A549 treated with CORT108297 at 1 μM for 4 hours (cell line): ENCODE measurements at places on chromosomes 13 and 19. TPM values are rescaled to one million over a fixed set of nuclear protein-coding genes. Genes with fewer than 3 reads are reported as not detected.

ZNF723 gene
- total RNA-seq, result not detected in 5 replicates

CAPN12 gene
- total RNA-seq, result 5.0 to 6.7 TPM (median 6.2 TPM) in 5 replicates

UPK1A gene
- total RNA-seq, result 0.51 to 1.1 TPM (median 0.91 TPM) in 5 replicates

ACTMAP gene
- 15.0 to 18.8 TPM (median 18.3 TPM) in 5 replicates for total RNA-seq

AMER2 gene
- not detected in 5 replicates for total RNA-seq

LGALS7B gene
- total RNA-seq, result 0.39 to 0.48 TPM in 2 of 5 replicates, not detected in the others

LILRB2 gene
- 0.05 to 0.13 TPM (median 0.09 TPM) in 3 of 5 replicates, not detected in the others for total RNA-seq

CGB8 gene
- total RNA-seq, result 2.9 to 5.0 TPM (median 4.8 TPM) in 5 replicates

TMEM145 gene
- total RNA-seq, result 2.1 to 4.1 TPM (median 2.8 TPM) in 5 replicates

SIGLEC12 gene
- total RNA-seq, result not detected in 5 replicates

FCHO1 gene
- total RNA-seq, result 19.2 to 21.5 TPM (median 20.2 TPM) in 5 replicates

ZNF83 gene
- total RNA-seq, result 0.06 to 0.18 TPM (median 0.16 TPM) in 5 replicates

NXNL1 gene
- total RNA-seq, result not detected in 5 replicates

NLRP11 gene
- total RNA-seq, result 0.05 to 0.08 TPM (median 0.06 TPM) in 4 of 5 replicates, not detected in the other

KLHL1 gene
- not detected in 5 replicates for total RNA-seq

RFPL4AL1 gene
- 0.28 TPM in 1 of 5 replicates, not detected in the others for total RNA-seq

SIAH3 gene
- not detected in 5 replicates for total RNA-seq

CAPNS1 gene
- 1,500 to 2,226 TPM (median 2,198 TPM) in 5 replicates for total RNA-seq

CYP4F8 gene
- not detected in 5 replicates for total RNA-seq

ZNF563 gene
- not detected in 5 replicates for total RNA-seq

ZNF763 gene
- not detected in 5 replicates for total RNA-seq

SHISA2 gene
- not detected in 5 replicates for total RNA-seq

FXYD3 gene
- total RNA-seq, result 0.10 to 0.24 TPM (median 0.12 TPM) in 4 of 5 replicates, not detected in the other

OSCAR gene
- 0.30 to 0.57 TPM (median 0.36 TPM) in 5 replicates for total RNA-seq

ZNF576 gene
- total RNA-seq, result 12.0 to 22.2 TPM (median 21.9 TPM) in 5 replicates

S1PR2 gene
- total RNA-seq, result 0.75 to 1.1 TPM (median 0.96 TPM) in 5 replicates

KANK3 gene
- 3.1 to 6.2 TPM (median 5.1 TPM) in 5 replicates for total RNA-seq

FFAR3 gene
- not detected in 5 replicates for total RNA-seq

TEKTIP1 gene
- total RNA-seq, result 0.21 TPM in 1 of 5 replicates, not detected in the others

TMPRSS9 gene
- total RNA-seq, result 0.03 to 0.19 TPM (median 0.08 TPM) in 3 of 5 replicates, not detected in the others
